Stimulated activated CD4-positive, alpha-beta T cell treated with anti-CD3 and anti-CD28 coated beads, TNF-alpha, amount 100 ng/mL, for 1 hour (primary cell): ENCODE measurements at places on chromosomes 11 and 22.

GRCh38 chr22:38867471-38868285 lies 4.3 kb downstream of the CBX6 start:
- DNase-seq, result no peak

DNA sequence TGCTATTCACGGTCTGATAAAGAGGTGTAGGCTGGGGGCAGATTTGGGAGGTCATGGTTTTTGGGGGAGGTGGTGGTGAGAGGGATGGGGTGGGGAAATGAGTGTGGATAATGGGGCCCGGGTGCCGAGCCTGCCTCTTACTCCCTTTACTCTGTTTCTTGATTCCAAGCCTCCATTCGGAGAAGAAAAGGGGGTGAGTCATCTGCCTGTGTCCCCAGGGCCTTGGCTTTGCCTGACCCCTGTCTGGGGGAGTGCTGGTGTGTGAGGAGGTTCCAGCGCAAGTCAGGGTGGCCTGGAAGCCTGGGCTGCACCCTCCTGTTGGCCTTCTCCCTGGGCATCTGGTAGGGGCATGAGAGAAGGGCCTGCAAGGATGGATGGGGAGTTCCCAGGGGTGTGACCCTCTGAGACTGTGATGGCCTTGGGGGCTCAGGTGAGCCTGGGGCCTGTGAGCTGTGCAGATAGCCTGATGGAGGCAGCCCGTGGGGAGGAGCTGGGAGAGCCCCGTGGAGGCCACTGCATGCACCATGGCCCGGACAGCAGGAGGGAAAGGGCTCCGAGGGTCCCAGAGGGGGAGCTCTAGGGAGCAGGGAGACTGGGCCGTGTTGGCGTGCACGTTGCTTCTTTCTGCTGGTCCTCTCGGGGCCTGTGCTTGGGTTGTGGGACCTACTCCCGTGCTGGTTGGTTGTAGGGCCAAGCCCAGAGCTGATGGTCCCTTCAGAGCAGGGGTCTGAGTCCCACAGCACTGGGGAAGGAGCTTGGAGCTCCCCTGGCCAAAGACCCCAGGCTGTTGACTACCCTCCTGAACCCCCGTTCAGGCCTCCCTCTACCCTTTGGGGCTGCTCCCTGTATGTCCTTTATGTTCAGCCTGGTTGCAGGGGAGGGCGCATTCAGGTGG lies 26.3 kb upstream of the ACR start:
- DNase-seq, result no peak

- DNase-seq, result no peak
Observed at GRCh38 chr11:28965819-28966218, 857.6 kb downstream of the METTL15 start.

DNA sequence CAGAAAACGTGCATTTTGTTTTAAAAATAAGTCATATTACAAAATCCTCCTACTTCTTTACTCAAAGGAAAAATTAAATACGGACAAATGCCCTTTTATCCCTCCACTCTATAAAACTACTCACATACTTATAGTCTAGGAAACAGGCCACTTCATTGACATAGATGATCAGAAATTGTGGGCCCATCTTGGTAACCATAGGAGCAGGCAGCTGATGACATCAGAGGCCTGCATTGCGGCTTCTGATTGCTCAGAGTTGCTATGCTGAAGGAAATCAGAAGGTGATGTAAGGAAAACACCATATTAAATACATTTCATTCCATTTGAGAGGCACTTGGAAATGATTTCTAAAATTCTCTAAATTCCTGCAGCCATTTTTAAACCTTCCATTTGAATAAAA lies 27.0 kb downstream of the FAM76B start:
- no peak for DNase-seq

- no peak for DNase-seq
Observed at GRCh38 chr22:19872779-19873137, 18.1 kb upstream of the GNB1L start.

DNA sequence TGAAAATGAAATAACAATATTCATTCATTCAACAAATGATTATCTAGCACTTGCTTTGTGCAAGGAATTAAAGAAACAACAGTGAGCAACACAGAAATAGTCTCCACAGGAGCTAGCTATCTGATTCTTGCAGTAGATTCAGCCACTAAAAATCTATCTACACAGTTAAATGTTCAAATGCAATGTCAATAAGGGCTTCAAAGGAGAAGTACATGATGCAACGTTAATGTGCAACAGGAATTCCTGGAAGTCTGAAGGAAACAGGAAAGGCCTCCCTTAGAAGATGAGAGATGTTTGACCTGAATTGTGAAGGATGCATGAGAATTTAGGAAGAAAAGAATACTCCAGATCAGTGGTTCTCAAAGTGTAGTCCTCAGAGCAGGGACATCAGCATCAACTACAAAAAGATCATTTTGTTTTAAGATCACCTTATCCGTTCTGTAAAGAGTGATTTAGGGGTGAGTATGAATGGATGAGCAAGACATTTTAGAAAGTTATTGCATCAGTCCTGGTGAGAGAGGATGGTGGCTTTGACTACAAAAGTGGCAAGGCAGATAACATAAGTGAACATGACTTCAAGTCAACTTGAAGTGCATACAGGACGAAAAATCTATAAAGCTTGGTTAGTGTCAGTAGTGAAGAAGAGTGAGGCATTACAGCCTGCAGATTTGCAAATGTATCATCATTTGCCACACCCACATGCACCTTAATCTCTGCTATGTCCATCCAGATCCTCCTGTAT lies 96.0 kb downstream of the ETS1 start:
- no peak for DNase-seq

- DNase-seq, result no peak
Observed at GRCh38 chr22:27240298-27241075, 561.1 kb downstream of the MN1 start.

GRCh38 chr22:38944653-38945052 lies 12.8 kb upstream of the APOBEC3A start:
- no peak for DNase-seq

DNA sequence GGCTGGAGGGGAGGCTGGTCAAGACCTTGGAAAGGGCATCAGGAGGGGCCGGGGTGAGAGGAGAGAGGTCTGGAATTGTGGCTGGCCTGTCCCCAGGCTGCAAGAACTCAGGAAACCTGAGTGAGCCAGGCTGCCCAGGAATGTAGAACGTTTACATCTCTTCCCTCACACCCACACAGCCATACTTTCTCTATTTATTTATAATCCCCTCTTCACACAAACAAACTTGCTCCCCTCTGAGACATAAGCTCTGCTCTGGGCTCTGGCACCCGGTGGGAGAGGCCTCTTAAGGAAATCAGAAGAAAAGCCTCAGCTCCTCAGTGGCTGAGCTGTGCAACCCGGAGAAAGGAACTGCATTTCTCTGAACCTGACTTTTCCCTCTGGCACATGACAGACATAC lies 5.5 kb downstream of the CHRDL2 start:
- no peak for DNase-seq

DNA sequence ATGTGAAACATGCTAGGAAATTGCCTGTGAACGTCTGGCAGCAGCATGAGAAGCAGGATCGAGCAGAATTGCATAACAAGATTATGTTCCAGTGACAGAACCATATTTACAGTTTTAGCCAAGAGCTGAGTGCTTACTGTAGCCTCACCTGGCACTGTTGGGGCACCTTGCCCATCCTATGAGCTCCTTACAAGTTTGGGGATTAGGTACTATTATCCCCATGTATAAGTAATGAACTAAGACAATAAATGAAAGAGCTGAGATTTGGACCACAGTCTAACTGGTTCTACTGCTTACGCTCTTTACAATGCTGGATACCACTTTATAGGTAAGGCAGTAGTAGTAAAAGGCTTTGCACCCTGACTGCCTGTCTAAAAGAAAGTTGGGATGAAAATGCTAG lies 17.1 kb upstream of the PATE1 start:
- DNase-seq, result no peak

DNA sequence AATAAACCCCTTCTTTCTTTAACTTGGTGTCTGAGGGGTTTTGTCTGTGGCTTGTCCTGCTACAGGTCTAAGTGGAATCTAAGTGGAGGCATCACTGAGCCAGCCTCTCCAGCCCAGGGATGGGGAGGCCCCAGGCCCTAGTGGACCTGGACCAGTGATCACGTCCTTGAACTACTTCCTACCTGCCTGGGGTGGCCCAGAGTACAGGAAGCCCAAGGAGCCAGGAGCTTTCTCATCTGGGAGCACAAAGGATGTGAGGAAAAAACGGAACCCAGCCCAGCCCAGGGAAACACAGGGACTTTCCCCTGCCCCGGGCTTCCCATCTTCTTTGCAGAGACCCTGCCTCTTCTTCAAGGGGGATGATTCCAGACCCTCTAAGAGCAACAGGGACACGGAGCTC lies 3.5 kb upstream of the CD5 start:
- no peak for DNase-seq

- no peak for DNase-seq
Observed at GRCh38 chr11:36361472-36361871, 65.4 kb downstream of the PRR5L start.

- no peak for DNase-seq
Observed at GRCh38 chr11:69862331-69862771, 43.1 kb upstream of the FGF3 start.

DNA sequence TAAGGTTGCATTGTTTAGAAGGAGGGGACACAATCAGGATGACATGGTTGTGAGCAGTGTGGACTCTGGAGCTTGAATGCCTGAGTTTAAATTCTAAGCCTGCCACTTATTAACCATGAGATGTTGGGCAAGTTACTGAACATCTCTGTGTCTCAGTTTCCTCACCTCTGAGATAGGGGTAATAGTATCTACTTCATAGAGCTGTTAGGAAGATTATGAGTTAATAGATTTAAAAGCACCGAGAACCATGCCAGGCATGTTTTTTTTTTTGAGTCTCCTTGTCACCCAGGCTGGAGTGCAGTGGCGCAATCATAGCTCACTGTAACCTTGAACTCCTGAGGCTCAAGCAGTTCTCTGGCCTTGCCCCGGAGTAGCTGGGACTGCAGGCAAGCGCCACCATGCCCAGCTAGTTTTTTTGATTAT lies 33.3 kb downstream of the ST14 start:
- DNase-seq, result no peak

- DNase-seq, result no peak
Observed at GRCh38 chr11:69700278-69701140, 3.3 kb downstream of the FGF19 start.

- no peak for DNase-seq
Observed at GRCh38 chr22:30240541-30241417, 5.8 kb downstream of the LIF start.

- no peak for DNase-seq
Observed at GRCh38 chr11:58573451-58574104, 2.1 kb downstream of the LPXN start.

DNA sequence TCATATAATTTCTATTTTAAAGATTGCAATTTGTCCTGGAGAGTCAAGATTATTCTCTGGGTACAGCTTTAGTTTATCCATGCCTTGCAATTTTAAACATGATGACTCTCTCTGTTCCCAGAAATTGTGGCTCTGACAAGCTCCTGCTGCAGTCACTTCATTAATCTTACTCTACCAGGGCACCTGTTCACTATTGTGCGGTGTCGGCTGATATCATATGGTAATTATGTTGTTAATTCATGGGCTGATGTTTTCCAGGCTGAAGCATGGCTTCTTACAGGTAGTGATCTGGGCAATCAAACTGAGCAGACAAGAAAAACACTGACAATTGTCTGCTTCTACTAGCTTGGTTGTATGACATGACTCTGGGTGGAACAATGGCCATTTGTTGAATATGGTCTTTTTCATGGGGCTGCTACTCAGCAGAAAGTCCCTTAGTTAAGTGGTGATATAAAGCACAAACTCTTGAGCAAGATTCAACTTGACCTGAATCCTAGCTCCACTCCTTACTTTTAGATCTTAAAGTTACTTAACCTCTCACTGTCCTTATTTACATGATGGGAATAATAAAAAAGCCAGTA lies 230.7 kb downstream of the FAT3 start:
- DNase-seq, result no peak

DNA sequence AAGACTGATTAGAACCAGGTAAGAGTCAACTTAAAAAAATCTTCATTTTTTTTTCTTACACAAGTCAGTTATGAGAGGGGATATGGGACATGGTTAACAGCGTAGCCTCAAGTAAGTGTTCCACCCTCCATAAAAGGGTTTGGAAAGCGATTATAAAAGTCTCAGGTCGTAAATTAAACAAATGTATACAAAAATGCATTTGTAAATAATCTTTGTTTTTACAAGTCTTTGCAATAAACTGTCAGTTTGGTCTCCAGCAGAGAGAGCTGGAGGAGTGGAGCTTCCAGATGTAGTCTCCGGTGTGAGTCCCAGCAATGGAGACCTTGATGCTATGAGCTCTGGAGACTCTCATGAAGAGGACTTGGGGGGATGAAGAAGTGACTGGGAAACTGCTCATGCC lies 99.8 kb upstream of the TP53AIP1 start:
- DNase-seq, result no peak

DNA sequence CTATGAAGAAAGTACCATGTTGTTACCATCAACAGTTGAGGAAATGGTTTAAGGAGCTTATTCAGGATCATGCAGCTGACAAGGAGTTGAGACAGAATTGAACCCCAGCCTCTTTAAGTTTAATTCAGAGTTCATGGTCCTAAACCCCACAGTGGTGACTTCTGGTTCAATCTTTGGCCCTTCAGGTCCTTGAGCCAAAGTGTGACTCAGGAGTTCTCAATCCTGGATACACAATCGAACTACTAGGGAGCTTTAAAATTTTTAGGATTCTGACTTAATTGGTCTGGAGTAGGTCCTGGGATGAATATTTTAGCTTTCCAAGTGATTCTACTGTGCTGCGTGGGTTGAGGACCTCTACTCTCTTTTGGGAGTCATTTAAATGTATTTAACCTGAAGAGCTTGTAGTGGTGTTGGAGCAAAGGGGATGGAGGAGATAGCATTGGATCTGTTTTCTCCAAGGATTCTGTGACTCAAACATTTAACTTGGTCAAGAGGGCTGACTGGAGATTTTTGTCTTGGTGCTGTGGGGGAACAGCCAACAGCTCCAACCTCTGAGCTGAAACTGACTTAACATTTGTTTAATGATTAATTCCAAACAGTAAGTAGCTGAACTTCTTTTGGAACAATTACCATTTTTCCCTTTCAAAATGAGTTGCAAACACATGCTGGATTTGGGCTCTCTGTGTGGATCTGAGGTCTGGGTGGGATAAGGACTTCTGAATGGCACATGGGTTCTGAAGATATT lies 80.1 kb downstream of the INSC start:
- DNase-seq, result no peak

DNA sequence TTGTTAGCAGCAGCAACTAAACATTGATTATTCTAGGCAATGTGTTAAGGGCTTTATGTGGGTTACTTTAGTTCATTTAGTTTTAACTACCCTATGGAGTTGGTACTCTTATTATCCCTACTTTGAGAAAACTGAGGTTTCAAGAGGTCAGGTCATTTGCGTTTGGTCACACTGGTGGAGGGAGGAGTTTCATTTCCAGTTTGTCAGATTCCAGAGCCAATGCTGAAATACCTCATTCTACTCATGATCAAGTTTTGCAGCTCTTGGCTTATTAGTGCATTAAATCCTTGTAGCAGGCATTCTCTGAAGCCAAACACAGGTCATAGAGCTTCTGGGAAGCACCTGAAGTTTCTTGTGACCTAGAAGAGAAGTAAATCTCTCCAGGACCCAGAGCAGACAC lies 24.1 kb upstream of the POGLUT3 start:
- no peak for DNase-seq
